ENCODE measurements at places on chromosomes 4 and X.

- DNase-seq = no peak
Observed at GRCh38 chr4:78481180-78481579, 70.4 kb upstream of the ANXA3 start.

DNA sequence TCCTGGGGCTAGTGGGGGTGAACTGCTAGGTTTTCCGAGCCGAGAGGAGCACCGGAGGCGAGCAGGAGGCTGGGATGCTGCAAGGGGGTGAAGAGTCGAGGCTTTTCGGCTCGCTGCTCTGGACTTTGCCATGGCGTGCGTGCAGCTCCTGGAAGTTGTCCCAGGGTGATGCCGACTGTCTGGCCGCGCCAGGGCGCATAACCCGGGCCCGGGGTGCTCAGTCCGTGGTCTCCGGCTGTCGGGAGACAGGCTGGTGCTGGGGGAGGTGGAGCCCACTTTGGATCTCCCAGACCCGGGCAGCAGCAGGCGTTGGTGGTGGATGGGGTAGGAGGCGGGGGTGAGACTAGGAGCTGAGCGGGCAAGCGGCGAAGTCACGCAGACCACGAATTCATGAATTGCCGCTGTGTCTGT lies 793 bp downstream of the GRIA3 start:
- no peak for DNase-seq

DNA sequence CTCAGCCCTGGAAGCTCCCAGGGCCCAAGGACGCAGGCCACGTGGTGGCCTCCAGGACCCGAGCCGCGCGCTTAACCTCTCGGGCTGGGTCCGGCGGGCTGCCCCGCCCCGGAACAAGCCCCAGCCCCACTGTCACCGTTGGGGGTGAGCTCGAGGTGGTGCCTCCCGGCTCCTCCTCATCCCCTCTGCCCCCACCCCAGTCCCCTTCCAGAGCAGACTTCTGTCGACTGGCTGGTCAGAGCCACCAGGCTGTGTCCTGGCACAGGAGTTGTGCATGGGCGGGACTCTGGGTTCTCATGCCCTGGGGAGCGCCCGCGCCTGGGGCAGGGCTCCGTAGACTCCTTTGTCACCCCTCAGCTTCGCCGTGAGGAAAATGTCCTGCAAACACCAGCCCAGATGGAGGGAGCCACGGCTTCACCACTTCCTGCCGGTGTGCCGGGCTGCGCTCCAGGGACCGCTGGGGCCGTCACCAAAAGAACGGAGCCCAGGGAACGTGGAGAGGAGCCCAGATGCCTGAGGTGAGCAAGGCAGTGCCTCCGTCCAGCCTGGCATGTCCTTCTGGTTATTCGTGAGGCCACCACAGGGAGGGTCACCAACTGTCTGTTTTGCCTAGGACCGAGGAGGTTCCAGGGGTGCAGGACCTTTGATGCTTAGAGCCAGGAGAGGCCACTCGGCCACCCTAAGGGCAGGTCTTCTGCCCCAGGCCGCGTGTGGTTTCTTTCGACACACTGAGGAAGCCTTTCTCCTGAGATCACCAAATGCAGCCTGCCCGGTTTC lies 7.1 kb upstream of the RGS12 start:
- no peak for DNase-seq

GRCh38 chr4:53688186-53688790 lies 97.0 kb upstream of the LNX1 start:
- DNase-seq = no peak

DNA sequence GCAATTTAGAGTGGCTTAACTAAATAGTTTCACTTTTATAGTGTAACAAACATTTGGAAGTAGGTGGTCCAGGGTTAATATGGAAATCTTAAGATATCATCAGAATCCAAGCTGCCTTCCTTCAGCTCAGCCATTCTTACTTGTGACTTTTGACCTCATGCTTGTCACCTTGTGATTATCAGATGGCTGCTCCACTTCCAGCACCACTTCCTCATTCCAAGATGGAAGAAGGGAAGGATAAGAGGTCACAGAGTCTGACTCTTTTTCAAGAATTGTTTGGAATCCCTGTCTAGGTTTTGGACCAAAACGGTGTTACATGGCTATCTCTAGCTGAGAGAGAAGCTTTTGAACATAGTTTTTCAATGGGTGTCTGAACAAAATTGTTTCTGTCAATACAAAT lies 39.9 kb downstream of the MTTP start:
- DNase-seq = no peak

DNA sequence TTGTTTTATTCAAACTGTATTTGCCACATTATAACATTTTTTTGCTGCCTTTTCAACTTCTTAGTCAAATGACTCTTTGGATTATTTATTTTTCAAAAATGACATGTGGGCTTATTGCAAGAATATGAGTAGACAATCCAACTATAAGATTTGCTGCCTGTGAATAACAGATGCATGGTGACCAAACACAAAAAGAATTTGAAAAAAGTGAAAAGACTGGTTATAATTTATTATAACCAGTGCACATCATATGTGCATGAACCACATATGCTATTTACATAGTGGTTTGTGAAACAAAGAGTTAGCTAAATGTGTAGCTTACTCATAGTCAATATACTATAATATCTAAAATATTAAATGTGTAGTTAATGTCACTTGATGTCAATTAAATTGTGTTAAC lies 2086.8 kb downstream of the ARAP2 start:
- no peak for DNase-seq

GRCh38 chr4:134533068-134533467 lies 331.5 kb upstream of the PABPC4L start:
- DNase-seq = no peak

DNA sequence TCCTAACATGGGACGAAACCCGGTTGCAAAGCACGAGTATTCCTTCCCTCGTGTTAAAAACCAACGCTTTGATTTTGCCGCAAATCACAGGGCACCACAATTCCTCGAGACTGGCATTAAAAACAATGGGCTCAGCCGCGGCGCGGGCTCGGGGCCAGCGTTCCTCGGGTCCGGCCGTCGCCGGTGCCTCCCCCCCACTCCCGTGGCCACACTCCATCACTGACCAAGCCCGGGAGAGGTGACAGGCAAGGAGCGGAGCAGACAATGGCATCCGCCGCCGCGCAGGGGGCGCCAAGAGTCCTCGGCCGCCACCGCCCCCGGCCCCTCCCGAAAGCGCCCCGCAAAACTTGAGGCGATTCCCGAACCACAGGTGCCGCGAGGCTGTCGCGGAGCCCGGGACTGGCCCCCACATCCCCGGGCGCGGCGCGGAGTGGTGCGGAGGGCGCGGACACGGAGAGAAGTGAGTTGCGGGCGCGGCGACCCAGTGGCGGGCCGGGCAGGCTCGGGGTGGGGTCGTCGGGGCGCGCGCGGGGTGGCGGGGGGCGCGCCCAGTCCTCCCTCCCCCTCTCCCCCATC lies 445 bp downstream of the AP1S2 start:
- DNase-seq = peak; percentile 10

GRCh38 chr4:6812766-6813165 lies 30.2 kb downstream of the KIAA0232 start:
- no peak for DNase-seq

DNA sequence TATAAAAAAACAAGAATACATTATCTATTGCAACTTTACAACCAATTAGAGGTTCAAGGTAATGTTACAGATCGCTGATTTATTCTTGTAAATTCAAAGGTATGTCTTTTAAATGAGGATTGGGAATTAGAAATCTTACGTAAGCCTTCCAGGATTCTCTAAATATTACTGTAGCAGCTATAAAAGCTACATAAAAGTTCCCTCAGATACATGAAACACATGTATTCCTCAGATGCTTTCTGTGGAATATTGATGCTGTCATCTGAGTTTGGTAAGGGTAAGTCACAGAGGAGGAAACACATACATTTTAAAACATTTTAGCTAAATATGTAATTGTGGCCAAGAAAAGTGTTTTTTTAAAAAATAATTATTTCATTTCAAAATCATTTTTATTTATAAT lies 3.4 kb downstream of the AFP start:
- DNase-seq = no peak

DNA sequence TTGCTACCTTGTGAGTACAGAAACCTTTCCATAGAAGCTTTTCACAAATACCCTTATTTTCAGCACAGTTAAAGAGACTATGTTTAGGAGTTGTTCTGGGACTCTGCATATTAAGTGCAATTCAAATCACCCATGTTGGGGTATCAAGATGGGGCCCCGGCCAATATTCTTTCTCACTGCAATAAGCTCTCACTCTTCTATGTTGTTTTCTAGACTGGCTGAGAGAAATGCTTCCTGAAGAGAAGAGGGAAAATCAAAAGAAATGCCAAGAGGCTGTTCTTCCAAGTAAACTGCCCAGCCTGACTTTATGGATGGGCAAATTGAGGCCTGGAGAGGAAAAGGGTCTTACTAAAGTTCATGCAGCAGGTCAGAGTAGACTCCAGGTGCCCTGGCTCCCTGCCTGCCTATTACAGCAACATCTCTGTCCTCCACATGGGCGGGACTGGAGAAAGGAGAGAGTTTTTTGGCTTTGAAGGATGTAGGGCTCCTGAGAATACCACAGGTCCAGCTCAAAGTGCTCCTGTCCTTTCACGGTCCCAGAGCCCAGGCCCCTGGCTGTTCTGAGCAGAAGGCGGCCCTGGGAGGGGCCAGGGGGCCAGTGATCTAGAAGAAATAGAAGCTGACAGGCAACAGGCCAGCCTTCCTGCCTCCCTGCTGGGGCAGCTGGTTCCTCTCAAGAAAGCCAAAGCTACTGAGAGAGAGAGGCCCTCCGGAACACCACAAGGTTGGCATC lies 745 bp upstream of the IQSEC2 start:
- no peak for DNase-seq

GRCh38 chr4:100359441-100359840 lies 158.4 kb downstream of the EMCN start:
- no peak for DNase-seq

DNA sequence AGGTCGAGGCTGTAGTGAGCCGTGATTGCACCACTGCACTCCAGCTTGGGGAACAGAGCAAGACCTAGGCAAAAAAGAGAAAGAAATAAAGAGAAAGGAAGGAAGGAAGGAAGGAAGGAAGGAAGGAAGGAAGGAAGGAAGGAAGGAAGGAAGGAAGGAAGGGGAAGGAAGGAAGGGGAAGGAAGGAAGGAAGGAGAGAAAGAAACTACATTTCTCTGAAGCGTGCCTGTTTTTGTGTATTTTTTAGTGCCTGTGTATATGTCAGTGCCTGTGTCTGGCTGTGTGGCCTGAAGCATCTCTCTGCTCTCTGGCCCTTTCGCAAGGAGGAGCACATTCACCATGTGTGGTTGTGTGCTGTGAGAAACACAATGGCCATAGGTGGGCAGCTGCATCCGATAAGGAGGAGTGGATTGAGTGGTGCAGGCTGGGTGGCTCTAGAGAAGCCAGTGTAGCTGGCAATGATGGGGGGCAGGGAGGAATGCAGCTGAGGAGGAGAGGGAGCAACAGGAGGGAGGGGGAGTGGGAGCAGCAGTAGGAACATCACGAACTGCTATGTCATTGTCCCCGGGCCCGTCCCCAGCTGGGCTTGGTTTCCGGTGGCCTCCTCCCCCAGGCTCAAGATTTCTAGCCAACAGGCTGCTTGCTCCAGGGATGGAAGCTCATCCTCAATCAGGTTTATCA lies 11.4 kb downstream of the SYN1 start:
- DNase-seq = no peak

DNA sequence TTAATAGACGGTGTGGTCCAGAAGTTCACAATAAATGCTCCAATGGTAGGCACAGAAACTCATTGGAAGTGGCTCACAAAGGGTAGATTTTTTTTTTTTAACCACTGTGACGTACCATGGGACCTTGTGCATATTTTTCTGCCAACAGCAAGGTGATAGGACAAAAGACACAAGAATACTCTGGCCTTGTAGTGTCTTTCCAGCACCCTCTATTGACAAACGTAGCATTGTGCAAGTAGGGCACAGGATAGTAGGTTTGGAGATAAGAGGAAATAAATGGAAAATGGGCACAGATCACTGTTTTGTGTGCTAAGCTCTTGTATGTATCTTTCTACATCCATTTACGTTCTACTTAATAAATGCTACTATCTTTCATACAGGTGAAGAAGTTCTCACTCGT lies 2054.9 kb downstream of the PCDH7 start:
- no peak for DNase-seq

- no peak for DNase-seq
Observed at GRCh38 chr4:48854982-48855381, 24.1 kb downstream of the OCIAD1 start.

GRCh38 chr4:99552872-99553271 lies 11.0 kb downstream of the TRMT10A start:
- DNase-seq = no peak

- DNase-seq = no peak
Observed at GRCh38 chr4:4436244-4436823, 49.4 kb downstream of the NSG1 start.

- no peak for DNase-seq
Observed at GRCh38 chr4:186078981-186079638, 10.2 kb downstream of the TLR3 start.

- no peak for DNase-seq
Observed at GRCh38 chr4:152808670-152809069, 28.9 kb downstream of the ARFIP1 start.

DNA sequence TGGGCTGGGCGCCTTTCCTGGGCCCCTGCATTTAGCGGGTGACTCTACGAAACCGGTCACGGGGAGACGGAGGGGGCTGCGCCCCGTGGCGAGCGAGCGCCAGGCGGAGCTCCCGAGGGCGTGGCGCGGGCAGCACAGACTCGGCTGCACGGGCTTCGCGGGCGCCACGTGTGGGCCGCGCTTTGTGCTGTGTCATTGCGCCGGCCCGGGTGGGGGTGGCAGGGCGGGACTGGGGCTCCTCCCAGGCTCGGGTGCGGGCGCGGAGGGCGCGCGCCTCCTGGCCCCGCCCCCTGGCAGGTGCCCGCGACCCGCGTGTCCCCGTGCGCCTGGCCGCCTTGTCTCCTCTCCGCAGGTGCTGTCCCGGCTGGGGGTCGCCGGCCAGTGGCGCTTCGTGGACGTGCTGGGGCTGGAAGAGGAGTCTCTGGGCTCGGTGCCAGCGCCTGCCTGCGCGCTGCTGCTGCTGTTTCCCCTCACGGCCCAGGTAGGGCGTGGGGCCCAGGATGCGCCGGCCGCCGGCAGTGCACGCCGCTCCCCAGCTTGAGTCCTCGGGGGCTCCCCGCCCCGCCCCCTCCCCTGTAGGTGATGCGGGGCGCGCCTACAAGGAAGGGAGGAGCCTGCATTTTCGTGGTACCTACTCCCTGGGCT lies 651 bp downstream of the UCHL1 start:
- no peak for DNase-seq

DNA sequence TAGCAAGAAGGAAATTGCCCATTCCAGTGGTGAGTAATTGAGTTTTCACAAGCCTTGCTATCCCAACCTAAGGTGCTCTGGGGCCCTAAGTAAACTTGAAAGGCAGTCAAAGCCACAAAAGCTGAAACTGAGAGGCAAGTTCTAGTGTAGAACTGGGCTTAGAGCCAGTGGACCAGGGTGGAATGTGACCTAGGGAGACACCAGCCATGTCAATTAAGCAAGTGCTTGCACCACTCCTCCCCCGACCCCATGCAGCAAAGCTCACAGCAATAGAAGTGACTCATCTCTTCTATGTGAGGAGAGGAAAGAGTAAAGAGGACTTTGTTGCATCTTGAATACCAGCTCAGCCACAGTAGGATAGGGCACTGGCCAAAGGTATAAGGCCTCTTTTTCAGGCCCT lies 486.1 kb upstream of the POU3F4 start:
- DNase-seq = no peak
